CD4-positive, alpha-beta T cell treated with Interleukin-15 for 4 hours (primary cell): ENCODE measurements at places on chromosomes 4 and X.

- peak; percentile 5 for DNase-seq
These were observed 39.5 kb downstream of the NSD2 start for GRCh38 chr4:1910643-1911042.

DNA sequence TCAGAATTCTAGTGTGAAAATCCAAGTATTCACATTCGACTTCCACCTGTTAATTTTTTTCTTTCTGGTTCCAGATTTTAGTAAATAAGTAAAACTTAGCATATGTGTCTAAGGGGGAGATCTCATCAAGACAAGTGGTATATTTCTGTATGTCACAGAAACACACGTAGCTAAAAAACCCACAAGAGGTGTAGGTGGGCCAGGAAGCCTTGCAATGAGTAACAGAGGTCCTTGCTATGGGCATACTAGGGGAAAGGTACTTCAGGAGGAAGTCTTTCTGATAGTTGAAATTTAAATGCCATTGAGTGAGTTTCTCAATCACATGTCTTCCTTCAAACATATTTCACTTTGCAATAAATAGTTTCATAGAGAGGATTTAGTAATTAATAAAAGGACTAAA is 315.8 kb downstream of the MID1IP1 start:
- no peak for DNase-seq

- no peak for DNase-seq
These were observed 591.2 kb downstream of the ZNF674 start for GRCh38 chrX:45954026-45954425.

GRCh38 chr4:72109959-72110497 is 78.2 kb downstream of the NPFFR2 start:
- DNase-seq = no peak
